ENCODE measurements at places on chromosomes 5 and 9. TPM values are rescaled to one million over a fixed set of nuclear protein-coding genes. Genes with fewer than 3 reads are reported as not detected.

DNA sequence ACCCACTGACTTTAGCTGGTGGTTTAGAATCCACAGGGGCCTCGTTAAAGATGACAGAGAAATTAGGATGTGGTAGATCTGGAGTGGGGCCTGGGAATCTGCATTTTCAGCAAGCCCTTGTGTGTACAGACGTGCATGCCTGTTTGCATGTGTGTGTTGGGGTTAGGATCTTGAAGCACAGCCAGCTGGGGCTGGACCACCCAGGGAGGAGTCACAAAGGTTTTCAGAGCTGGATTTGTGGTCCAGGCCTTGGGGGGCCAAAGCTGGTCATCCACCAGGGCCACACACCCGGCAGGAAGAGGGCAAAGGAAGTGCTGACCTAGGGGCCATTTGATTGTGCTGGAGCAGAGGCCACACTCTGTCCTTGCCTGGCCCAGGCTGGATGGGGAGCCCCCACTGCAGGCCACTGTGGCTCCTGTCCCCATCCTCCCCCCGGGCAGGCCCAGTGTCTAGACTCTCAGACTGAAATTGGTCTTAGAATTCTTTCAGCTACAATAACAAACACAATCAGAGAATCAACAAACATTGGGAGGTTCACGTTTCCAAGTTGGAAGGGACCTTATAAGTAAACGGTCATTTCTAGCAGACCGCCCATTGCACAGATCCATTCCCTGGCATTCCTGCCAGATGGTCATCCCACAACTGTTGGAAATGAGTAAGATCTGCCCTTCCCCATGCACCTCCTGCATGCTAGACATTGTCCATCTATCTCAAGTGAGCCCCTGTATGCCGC is 10.3 kb downstream of the CDX1 start:
- DNase-seq: no peak

LHX6 gene
- 1.2 TPM for total RNA-seq

DNA sequence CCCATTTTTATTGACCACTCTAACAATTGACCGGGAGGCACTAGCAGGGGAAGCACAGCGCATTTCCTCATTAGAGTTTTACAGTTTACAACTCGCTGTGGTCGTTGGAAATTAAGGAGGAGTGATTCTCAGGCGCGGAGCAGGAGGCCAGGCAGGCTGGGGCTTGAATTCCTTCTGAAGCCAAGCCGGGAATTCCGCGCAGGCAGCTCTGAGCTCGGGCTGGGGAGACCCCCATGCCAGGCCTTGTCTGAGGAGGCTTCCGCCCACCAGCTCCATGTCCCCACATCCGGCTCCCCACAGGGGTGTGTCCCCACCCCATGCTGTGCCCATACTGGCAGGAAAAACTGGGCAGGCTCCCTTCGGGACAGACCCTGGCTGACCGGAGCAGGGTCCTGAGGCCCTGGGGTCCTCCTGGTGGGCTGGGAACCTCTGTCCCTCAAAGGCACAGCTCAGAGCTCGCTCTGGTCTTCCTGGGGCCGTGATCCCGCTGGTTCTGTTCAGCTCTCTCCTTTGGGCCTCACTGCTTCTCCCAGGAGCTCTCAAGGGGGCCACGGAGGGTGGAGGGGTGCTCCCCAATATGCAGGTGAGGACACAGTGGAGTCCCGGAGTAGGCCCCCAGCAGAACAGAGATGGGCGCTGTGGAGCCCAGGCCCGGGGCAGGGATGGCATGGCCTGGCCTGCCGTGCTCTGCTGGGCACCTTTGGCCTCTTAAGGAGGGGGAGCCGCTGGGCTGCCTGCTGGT is 1.3 kb upstream of the NRARP start:
- peak; percentile 75 for DNase-seq

LCN9 gene
- total RNA-seq: not detected

DNA sequence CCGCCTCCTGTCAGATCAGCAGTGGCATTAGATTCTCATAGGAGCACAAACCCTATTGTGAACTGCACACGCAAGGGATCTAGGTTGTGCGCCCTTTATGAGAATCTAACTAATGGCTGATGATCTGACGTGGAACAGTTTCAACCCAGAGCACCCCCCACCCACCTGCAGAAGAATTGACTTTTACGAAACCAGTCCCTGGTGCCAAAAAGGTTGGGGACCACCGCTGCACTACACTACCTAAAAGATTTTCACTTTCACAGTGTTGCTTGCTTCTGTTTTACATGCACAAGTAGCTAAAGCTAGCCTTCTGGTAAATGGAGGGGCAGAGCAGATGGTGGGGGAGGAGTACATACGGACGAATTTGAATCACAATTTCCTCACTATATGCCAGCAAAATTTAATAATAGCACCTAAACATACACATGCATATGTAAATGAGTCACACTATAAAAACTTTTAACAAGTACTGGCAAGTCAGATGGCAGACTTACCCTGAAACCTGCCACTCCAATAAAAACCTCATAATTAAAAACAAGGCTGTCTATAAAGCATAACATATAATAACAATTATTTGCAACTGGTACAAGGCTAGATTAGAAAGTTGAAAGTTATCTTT is 24.0 kb upstream of the CDKN2B start:
- no peak for DNase-seq

- DNase-seq: no peak
Observed at GRCh38 chr5:18264126-18264882, 630.0 kb downstream of the TAF11L14 start.

DNA sequence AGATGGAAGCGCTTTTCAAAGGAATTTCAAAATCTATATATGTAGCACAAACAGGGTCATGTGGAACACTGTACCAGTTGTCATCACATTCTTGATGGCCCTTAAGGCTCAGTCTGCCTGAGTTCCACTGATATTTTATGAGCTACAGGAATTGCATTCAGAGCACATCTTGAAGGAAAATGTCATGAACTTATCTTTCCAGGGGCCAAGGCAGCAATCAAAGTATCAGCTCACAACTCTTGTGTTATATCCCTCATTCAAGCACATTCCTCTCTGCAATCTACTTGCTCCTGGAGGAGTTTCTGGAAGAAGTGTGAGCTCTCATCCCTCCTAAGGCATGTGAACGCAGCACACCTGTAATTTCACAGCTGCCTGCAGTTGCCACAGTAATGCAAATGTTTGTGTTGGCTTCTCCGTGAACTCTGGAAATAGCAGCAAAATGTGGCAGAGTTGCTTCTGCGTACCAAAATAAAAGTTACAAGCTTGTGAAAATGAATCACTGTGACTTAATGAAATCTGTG is 89.7 kb upstream of the EQTN start:
- DNase-seq: no peak

DNA sequence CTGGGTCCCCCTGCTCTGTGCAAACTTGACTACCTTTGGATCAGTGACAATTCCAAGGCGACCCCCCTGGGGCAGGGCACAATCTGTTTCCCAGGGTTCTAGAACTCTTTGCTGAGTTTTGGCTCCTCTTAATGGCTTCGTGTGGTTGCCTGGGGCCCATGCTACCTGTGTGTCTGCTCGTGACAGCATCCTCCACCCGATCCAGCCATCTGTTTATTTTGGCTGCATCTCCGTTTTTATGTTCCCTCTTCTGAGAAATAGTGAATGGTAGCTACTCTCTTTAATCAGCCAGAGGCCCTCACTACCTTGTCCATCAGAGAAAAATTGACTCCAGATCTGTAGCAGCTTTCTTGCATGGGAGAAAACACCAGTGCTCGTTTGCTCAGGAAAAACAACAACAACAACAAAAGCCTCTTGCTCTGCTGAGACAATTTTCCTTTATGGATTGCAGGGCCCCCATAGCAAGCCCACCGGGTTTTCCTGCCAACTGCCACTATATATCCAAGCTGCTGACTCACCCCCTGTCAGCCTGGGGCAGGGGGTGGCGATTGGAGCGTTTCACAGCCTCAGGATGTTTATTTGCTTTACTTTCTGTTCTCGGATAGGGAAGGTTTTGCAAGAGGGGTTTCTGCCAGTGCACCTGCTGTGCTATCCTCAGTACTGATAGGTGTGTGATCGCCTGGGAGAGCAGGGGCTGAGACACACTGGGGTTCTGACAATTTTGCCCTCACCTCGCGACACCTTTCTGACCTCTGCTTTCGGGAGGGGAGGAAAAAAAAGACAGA is 607.8 kb downstream of the BNC2 start:
- DNase-seq: no peak

DNA sequence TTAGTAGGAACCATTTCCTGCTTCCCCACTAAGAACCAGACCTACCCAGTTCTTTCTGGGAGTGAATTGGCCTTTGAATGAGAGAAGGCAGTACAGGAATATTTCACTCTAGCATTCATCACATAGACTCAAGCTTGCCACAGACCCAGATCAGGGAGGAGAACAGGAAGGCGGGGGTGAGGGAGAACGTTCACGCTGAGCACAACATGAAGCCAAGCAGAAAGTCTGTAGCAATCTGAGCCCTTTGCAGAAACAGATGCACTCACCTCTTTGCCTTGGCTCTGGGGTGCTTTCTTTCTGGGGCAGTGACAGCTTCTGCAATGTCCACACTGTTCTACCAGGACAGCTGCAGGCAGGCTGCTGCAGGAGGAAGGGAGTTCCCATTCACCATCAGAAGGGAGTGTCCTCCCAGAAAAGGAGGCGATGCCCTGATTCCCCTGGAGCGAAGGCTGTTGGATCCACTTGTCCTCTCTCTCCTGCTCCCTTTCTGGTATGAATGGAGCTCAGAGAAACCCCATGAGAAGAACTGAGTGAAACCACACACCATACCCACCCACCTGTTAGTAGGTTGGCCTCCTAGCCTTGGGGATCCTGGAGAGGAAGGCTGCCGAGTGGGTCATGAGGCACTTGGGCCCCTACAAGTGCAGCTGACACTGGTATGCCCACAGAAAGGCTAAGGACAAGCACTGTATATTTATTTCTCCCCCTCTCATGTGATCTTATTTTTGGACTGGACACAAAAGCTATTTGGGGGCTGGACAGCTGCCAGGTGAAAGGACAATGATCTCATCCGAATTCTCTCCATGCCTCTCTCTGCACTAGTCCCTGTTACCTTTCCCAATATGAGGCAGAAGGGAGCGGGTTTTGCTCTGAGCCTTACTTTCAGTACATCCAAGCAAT is 11.7 kb upstream of the FGF1 start:
- DNase-seq: no peak

WHRN gene
- total RNA-seq: 3.3 TPM

CER1 gene
- total RNA-seq: not detected

GRCh38 chr5:132472431-132472830 is 18.1 kb downstream of the IRF1 start:
- no peak for DNase-seq

DNA sequence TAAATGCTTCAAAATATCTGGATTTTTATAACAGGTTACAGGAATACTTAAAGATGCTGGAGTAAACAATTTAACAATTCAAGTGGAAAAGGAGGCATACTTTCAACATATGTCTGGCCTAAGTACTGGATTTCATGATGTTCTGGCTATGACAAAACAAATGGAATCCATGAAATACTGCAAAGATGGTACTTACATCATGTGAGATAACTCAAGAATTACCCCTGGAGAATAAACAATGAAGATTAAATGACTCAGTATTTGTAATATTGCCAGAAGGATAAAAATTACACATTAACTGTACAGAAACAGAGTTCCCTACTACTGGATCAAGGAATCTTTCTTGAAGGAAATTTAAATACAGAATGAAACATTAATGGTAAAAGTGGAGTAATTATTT is 35.6 kb downstream of the SLC30A5 start:
- no peak for DNase-seq

DNA sequence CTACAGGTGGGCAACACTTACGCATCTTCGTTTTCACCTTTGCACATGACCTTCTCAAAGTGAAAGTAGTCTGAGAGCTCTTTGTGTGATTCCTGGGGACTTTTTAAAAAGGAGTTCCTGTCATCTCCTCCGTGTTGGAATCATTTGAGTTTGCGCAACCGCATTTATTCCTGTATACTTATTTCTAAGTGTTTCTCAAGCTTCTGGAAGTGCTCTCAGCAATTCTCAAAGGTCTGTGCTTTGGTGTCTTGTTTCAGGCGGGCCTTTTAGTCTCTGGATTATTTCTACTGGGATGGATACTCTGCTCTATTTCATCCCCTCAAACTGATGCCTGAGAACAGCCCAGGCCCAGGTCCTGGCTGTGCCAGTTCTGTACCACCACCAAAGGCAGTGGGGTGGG is 226.5 kb upstream of the TUT7 start:
- DNase-seq: no peak

- no peak for DNase-seq
Observed at GRCh38 chr5:119527351-119527750, 75.1 kb downstream of the HSD17B4 start.

DNA sequence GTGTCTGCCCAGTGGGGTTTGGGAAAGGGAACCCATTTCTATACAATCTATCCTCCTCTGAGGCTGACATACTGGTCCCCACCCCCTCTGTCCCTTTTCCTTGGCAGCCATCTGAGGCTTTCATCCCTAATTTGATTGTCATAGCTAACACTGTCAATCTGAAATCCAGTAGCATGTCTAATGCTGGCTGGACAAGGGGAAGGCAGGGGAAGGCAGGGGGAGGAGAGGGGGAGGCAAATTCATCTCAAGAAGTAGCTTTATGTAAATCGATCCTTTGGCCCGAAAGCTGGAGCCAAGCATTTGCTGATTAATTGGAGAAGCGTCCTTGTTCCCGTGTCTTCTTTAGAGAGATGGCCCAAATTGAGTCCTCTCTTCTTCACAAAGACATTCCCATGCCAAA is 314.1 kb upstream of the PANK3 start:
- DNase-seq: no peak

- no peak for DNase-seq
Observed at GRCh38 chr5:6568383-6568782, 64.5 kb downstream of the NSUN2 start.

DNA sequence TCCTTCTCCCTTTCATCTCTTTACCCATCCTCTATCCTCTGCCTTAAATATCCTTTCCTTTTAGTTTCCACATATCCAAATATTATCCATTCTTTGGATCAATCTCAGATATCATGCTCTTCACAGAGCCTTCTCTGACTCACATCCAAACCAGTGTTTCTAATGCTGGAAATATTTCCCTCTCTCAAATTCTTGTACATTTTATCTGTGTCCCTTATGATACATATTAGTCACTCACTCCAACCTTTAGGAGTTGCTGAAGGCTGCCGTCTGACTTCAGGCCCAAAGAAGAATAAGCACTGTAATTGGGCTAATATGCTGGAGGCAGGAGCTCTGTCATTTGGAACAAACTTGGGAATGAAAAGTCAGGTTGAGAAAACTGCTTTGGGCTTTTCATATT is 156.4 kb upstream of the RUSC2 start:
- no peak for DNase-seq

Measured in colonic mucosa (tissue), 4 donors.